ENCODE measurements at places on chromosomes 5 and 9.

DNA sequence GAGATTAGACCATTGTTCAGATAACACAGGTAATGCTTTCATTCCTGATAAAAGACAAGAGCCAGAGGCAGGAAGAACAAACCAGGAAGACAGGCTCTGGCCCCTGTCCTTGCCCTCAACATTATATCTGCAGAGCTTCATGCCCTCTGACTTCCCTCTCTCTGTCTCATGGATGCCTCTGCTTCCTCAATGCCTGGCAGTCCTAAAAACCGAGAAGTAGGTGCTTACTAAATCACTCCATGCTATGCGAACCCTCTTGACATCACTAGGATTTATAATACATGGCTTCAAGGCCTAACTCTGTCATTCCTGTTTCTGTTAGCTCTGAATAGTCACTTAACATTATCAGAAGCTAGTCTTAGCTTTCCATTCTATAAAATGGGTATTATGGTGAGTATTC lies 117.8 kb downstream of the TLR4 start:
- no peak for DNase-seq

DNA sequence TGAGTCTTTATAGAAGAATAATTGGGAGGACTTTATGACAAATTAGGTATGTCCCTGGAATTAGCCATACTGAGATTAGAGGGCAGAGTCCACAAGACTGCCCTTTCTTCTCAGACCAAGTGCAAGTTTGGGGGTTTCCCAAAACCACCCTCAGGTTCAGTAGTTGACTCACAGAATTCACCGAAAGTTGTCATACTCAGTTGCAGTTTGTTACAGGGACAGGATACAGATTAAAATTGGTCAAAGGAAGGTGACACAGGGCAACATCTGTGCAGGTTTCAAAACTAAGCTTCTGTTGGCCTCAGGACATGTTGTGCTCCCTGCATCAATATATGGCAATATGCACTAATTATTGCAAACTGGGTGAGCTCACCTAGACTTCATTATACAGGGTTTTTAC lies 3.8 kb downstream of the RANBP17 start:
- no peak for DNase-seq

- no peak for DNase-seq
Observed at GRCh38 chr5:124979251-124979650, 232.8 kb upstream of the ZNF608 start.

GRCh38 chr5:27472000-27472763 lies 433.8 kb upstream of the CDH9 start:
- DNase-seq: no peak

DNA sequence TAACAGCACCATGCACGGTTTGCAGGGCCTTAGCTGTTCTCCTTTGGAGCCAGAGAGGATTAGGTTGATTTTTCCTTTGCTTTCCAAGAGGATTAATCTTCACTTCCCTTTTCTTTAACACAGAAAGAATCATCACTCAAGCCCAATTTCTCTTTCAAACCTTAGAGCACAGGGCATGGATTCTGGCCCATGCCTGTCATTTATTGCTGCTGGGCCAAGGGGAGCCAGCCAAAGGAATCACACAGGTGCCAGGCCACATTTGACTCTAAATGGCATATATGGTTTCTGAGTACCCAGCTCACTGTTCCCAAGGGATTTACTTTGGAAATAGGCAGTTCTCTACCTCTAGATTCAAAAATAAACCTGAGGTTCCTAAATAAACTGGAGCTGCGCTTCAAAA lies 58.3 kb downstream of the FBXL7 start:
- no peak for DNase-seq
